ENCODE measurements at places on chromosomes 11 and 22. TPM values are rescaled to one million over a fixed set of nuclear protein-coding genes. Genes with fewer than 3 reads are reported as not detected.

GRCh38 chr11:13999704-14000103, 37.2 kb downstream of the SPON1 start:
- H3K36me3 ChIP-seq = no peaks in the 10 kb centered on the region
- no peak overlapping the region for H3K27ac ChIP-seq
- no peaks in the 10 kb centered on the region for H3K27me3 ChIP-seq
- H3K4me1 ChIP-seq = no peaks in the 10 kb centered on the region

The GLB1L2 gene
- 5.2 TPM for total RNA-seq

DNA sequence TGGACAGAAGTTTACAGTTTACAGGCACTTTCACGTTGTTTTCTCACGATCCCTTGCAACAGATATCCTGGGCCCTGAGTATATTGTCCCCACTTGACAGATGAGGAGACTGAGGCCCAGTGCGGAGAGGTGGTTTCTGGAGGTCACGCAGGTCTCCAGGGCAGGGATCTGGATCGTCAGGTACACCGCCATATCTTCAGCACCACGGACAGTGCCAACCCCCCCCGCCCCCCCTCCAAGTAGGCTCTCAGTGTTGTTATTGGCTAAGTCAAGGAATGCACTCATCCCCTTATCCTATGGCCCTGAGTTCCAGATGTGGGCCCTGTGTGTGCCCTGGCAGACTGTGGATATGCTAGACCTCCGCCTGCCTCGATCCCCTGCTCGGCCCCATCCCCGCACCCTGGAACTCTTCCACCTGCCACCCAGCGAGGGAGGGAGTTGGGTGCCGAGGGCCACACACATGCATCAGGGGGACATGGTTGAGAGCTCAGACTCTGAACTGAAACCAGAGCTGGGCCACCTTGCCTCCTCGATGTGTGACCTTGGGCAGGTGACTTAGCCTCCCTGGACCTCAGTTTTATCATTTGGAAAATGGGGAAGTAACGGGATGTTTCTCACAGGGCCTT, 37.5 kb downstream of the MPPED1 start:
- DNase-seq = no peak
- H3K27ac ChIP-seq = no peak overlapping the region
- no peaks in the 10 kb centered on the region for H3K4me1 ChIP-seq
- H3K4me3 ChIP-seq = no peak overlapping the region

The ZBED5 gene
- total RNA-seq = 81.5 TPM

DNA sequence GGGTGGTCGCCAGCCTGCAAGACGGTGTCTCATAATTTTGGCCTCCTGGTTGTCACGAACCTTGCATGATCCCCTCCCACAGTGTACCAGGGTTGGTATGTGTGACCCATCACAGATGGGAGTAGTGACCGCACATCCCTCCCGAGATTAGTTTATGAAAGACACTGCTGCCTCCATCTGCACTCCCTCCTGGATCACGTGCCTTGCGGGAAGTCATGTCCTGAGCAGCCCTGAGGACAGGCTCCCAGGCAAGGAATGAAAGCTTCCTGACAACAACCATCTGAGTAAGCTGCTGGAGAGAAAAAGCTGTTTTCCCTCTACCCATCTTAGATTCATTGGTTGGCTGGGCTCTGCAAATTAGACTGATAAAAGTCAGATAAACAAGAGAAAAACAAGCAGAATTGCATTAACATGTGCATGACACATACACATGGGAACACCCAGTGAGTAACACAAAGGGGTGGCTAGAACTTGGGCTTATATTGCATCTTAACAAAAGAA, 14.4 kb upstream of the PAMR1 start:
- no peaks in the 10 kb centered on the region for H3K27me3 ChIP-seq
- H3K4me1 ChIP-seq = peaks cover 17% of the 10 kb centered on the region
- peak overlapping the region; percentile 81 for H3K27ac ChIP-seq
- DNase-seq = peak; percentile 76

- DNase-seq = no peak
- no peak overlapping the region for H3K27ac ChIP-seq
- H3K4me3 ChIP-seq = no peak overlapping the region
- H3K4me1 ChIP-seq = no peaks in the 10 kb centered on the region
- H3K27me3 ChIP-seq = no peaks in the 10 kb centered on the region
Observed at GRCh38 chr11:123719452-123719851, 22.0 kb downstream of the ZNF202 start.

- H3K4me3 ChIP-seq = peak overlapping the region; percentile 61
- no peaks in the 10 kb centered on the region for H3K27me3 ChIP-seq
- peak overlapping the region; percentile 90 for H3K27ac ChIP-seq
- peaks cover 22% of the 10 kb centered on the region for H3K4me1 ChIP-seq
- H3K36me3 ChIP-seq = no peaks in the 10 kb centered on the region
Observed at GRCh38 chr11:795634-796564, 2.2 kb downstream of the SLC25A22 start.

Measured in uterus (tissue), 4 donors.